ENCODE measurements at places on chromosomes 6 and 20. TPM values are rescaled to one million over a fixed set of nuclear protein-coding genes. Genes with fewer than 3 reads are reported as not detected.
A peak's percentile ranks its signal among the peaks of the same experiment; 100 is the strongest.

GRCh38 chr6:115891750-115892149 is 168.9 kb downstream of the FRK start:
- peak; percentile 79 for DNase-seq

DNA sequence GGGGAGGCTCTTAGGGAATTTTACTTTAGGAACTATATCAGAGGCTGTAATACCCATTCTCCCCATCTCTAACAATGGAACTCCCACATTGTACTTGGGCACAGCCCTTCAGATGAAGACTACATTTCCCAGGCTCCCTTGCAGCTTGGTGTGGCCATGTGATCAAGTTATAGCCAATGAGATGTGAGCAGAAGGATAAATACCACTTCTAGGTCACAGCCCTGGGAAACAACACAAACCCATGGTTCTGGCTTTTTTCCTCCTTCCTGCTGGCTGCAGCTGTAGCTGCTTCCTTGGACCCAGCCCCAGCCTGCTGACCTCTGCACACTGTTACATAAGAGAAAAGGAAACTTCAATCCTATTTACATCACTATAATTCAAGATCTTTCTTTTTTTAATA is 445.9 kb upstream of the JARID2 start:
- DNase-seq: peak; percentile 86

DNA sequence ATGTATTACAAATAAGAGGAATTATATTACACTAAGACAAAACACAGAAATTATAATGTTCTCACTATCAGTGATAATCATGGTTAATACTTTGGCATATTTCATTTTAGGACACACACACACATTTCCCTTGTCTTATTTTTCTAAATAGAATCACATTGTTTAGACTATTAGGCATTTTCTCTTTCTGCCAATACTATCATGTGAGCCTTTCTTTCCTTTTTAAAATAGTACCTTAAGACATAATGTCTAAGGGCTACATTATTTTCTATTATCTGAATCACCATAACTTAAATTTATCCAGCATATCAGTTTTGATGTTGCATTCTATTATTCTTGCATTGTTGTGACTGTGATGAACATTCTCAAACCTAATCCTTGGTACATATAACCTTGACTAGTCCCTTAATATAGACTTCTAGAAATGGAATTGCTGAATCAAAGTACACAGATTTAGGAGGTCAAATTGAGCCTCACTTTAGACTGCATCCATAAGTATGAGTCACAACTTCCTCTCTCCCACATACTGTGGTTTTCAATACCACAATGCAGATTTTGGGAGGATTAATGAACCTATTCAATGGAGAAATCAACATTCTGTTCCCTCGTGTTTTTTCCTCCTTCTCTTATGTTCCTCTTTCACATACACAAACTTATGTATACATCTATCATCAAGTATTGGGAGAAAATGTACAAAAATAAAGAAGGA is 212.6 kb downstream of the MOXD1 start:
- DNase-seq: peak; percentile 89

DNA sequence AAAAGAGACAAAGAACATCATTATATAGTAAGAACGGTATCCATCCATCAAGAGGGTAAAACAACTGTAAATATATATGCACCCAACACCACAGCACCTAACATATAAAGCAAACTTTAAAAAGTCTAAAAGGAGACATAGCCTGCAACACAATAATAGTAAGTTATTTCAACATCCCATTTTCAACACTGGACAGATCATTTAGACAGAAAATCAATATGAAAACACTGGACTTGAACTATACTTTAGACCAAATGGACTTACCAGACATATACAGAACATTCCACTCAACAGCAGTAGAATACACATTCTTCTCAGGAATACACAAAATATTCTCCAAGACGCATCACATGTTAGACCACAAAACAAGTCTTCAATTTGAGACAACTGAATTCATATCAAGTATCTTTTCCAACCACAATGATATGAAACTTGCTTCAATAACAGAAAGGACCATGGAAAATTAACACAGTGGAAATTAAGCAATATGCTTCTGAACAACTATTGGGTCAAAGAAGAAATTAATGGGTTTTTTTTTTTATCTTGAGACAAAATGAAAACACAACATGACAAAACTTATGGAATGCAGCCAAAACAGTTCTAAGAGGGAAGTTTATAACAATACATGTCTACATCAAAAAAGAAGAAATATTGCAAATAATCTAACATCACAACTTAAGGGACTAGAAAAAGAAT is 23.9 kb upstream of the ASF1A start:
- DNase-seq: peak; percentile 24

DNA sequence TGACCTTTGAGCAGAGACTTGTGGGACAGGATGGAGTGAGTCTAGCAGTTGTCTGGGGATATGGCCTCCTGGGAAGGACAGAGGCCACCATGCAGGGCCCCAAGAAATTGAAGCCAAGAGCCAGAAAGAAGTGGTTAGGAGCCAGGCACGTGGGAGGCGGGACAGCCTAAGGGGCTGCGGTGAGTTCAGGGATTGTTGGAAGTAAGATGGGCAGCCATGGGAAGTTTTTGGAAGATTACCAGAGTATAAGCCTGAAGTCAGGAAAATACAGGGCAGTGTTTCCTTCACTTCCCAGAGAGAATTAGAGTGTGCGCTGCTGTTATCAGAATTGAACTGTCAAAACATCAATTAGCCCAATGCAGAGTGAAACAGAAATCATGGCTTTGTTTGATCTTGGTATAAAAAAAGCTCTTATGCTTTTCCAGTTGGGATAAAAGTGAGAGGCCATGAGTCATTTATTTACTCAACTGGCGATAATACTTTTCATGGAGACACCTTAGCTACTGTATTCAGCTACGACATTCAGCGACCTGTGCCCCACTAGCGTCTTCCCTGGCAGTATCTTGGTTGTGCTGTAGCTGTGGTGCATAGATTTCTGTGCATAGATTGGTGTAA is 66.9 kb downstream of the PHACTR2 start:
- DNase-seq: peak; percentile 69

DNA sequence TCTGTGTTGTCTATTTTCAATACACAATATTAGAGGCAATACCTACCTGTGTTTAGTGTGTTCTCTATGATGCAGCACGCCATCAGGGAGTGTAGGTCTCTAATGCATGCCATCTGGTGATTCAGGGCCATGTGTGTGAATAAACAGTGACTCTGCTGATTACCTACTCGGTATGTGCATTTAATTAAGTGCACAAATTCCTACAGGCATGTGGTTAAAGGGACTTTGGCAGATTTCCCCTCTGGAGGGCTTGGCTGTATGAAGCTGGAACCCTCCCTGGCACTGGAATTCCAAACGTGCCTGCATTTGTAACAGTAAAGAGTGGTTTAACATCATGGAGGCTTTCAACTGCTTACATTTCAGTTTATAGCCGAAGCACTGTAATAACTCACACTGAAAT is 401.5 kb upstream of the SASH1 start:
- no peak for DNase-seq

GRCh38 chr6:25166955-25167748 is 112.0 kb upstream of the CARMIL1 start:
- DNase-seq: peak; percentile 26

DNA sequence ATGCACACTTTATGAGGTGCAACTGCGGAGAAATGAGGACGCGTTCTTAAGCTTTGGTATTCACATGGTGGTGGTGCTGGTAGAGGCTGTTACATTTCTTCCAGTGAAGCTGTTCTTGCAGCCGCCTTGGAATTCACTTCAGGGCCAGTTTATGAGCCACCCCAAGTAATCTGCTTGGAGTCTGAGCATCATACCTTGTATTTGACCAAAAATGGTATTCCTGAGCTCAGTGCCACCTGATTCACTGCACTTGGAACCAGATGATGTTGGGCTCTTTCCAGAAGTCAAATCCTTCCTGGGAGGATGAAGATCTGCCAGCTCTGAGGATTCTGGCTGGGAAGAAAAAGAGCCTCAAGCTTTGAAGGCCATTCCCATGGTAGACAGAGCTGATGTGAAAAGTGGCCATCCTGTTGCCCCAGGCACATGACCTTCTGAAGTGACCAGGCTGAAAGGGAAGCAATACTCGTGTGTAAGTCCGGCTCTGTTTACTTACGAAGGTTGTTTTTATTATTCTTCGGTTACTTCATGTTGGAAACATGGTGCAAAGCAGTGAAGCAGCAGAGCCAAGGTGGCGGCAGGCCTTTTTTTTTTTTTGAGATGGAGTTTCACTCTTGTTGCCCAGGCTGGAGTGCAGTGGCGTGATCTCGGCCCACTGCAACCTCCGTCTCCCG is 7.7 kb downstream of the MANBAL start:
- DNase-seq: peak; percentile 88

DNA sequence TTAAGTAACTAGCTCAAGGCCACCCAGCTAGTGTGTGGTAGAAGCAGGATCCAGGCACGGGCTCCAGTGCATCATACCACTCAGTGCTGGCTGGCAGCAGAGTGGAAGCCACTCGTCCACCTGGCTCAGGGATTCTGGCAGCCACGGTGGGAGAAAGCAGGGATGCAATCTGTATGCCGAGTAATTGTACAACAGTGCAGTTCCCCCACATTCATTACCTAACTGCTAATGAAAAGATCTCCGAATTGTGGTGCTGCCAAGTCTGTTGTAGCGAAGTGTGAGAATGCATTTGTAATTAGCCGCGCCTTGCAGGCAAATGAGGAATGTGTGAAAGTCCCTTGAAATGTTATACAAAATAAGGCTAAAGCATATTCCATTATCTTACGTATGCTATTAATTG is 29.0 kb downstream of the KCNG1 start:
- no peak for DNase-seq

DNA sequence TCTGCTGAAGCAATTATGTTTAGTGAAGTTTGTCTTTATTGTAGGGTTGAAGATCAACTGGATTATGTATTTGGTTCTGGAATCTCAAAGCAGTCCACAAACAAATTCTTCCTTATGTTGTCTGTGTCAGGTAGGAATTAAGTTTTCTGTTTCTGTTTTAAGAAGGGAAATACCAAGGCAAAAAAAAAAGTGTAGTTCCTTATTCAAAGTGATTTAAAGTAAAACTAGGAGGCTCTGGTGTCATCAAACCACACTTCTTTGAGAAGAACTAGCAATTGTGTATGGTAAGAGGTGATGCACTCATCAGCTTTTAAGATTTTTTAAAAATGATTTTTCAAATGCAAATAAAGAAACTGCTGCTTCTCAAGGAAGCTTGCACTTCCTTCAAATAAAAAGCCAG is 1.9 kb downstream of the FAM135A start:
- no peak for DNase-seq

DNA sequence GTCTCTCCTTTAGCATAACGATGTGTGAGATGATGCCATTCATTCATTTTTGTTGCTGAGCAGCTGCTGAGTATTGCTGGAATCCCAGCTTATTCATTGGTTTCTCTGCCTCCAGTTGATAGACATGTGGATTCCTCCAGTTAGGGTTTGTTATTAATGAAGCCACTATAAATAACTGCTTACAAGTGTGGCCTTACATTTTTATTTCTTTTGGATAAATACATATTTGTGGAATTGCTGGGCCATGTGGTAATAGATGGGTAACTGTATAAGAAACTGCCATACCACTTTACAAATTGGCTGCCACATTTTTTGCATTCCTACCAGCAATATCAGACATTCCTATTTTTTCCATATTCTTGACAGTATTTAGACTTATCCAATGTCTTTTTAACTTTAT is 2.6 kb upstream of the HLA-B start:
- no peak for DNase-seq

GRCh38 chr20:9134346-9134745 is 65.5 kb downstream of the PLCB4 start:
- no peak for DNase-seq

DNA sequence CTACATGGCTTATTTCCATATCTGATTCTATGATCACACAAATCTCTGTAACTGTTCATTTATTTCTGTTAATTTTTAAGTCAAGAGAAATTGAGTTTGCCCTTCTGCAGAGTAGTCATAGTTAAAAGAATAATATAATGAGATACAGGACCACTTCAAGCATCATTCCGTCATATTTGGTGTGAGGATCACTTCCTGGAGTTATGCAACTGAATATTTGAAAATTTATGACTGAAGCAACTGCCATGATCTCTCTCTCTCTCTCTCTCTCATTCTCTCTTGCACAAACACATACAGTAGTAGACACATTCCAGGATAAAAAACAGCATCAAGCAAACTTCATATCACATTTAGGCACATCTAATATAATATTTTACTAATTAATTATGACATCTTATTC is 116.4 kb downstream of the COL9A1 start:
- DNase-seq: no peak

SNX3 gene
- total RNA-seq: 359 TPM

KIF13A gene
- 25.5 TPM for total RNA-seq
